ENCODE measurements at places on chromosomes 1 and 21.

GRCh38 chr1:183275322-183275721, 89.3 kb downstream of the LAMC2 start:
- DNase-seq = no peak

DNA sequence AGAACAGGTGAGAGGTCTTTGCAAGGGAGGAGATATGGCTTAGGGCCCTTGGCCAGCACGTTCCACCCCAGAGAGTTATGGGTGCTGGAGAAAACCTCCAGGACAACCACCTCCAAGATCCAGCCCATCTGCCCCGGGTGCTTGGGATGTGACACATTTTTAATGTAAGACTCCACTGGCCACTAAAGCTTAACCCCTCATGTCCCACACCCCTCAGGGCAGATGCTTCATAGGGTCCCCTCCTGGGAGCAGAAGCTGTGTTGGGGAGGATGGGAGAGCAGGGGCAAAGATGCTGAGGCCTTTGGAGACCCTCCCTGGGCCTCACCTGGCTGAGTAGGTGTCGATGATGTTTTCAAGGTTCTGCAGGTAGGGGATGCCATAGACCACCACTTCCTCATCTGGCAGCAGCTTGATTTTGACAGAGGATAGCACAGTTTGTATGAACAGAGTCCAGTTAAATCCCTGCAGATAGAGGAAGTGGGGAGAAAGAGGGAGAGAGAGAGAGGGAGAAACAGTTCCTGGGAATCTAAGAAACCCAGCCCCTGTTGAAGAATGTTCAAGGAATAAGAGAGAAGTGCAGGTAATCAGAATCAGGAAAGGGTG, 11.9 kb downstream of the PRXL2B start:
- DNase-seq = no peak

- DNase-seq = no peak
Measured at GRCh38 chr1:64246294-64246917, 43.0 kb downstream of the UBE2U start.

- DNase-seq = no peak
Measured at GRCh38 chr21:41235201-41235600, 67.2 kb downstream of the BACE2 start.

- DNase-seq = no peak
Measured at GRCh38 chr1:246798606-246799496, 74.6 kb downstream of the SCCPDH start.

- no peak for DNase-seq
Measured at GRCh38 chr21:36247316-36248010, 72.5 kb upstream of the MORC3 start.

- DNase-seq = no peak
Measured at GRCh38 chr1:3656450-3657095, 4.3 kb downstream of the TP73 start.

DNA sequence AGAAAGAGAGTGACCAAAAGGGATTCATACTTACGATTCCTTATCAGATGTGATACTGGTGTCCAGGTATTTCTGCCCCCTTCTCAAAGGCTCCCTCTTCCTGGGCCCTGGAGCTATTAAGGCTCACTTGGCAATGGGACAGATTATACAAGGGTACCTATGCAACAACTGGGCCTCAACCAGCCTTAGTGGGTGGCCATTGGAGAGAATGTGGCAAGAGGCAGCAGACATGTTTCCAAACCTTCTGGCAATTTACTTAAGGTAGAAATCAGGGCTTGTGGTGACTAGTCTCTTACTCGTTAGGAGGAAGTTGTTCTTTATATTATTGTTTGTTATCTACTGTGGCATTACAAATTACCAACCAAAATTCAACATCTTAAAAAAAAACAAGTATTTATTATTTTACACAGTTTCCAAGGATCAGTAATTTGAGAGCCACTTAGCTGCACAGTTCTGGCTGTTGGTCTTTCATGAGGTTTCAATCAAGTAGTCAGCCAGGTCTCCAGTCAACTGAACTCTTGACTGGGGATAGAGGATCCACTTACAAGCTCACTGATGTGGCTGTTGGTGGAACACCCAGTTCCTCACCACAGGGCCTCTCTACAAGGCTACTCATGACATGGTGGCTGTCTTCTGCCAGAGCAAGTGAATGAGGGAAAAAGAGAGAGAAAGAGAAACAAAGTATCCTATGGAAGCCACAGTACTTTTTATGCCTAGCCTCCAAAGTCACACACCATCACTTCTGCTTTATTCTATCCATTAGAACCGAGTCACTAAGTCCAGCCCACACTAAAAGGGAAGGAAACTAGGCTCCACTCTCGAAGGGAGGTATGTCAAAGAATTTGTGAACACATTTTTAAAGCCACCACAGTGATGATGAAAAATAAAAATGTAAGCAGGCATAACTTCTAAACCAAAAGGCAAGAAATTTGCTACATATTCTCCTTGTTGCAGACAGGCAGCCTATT, 10.7 kb downstream of the ZNF648 start:
- no peak for DNase-seq

DNA sequence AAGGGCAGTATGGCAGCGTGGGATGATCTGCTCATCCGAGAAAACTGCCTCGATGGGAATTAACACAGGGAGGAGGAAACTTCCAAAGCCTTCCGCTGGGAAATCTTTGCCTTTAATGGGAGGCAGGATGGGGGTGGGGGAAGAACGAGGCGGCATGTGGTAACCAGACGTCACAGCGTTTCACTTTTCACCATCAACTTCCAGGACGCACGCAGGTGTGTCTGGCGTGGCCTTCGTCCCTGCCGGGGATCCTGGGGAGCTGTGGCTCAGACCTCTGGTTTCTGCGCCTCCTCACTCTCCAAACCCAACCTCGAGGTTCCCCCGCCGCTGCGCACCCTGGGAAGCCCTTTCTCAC, 282 bp downstream of the RSPH1 start:
- DNase-seq = no peak

GRCh38 chr1:181551249-181551648, 67.9 kb downstream of the CACNA1E start:
- DNase-seq = peak; percentile 91

DNA sequence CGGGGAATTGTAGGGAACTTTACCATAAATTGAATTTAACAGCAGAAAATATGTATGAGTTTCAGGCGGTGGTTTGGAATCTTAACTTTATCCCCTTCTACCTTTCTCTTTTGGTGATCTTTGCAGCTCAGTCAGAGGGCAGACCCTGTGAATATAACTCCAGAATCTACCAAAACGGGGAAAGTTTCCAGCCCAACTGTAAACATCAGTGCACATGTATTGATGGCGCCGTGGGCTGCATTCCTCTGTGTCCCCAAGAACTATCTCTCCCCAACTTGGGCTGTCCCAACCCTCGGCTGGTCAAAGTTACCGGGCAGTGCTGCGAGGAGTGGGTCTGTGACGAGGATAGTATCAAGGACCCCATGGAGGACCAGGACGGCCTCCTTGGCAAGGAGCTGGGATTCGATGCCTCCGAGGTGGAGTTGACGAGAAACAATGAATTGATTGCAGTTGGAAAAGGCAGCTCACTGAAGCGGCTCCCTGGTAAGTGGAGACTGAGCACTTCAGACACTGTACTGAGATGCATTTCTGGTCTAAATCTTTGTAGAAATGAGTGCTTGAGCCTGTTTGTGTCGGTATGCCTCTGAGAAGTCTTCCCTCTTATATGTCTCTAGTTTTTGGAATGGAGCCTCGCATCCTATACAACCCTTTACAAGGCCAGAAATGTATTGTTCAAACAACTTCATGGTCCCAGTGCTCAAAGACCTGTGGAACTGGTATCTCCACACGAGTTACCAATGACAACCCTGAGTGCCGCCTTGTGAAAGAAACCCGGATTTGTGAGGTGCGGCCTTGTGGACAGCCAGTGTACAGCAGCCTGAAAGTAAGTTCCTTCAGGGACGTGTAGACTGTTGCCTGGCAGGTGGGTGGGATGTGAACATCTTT, 1.5 kb downstream of the CCN1 start:
- no peak for DNase-seq

DNA sequence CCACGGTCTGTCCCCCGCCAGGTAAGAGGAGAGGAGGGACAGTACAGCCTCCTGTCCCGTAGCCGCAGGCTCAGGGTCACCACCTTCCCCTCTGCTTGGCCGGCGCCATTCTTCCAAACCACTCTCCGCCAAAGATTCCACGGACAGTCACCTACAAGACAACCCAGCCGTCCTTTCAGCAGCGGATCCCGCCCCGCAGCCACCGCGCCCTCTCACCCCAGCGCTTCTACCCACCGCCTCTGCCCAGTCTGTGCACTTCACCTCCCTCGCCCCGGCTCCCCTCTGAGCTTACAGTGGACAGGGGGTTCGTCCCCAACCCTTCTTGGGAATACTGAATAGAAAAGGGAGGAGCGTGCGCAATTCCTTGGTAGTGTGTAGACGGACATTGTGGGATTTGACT, 319.6 kb downstream of the FAM72C start:
- DNase-seq = no peak

DNA sequence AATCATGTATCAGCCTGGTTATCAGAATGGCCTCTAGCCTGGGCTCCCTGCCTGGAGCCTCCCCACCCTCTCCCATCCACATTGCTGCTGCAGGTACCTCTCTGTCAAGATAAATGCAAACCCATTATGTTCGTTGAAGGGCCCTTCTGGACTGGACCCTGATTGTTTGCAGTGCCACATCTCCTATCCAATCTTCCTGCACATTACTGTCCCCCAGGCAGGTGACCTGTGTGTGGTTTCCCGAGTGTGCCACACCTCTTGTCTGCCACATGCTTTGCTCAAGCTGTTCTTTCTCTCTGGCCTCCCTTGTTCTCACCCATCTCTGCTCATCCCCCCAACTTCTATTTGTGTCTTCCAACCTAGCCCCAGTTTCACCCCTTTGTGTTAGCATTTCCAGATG, 32.4 kb downstream of the IER5 start:
- DNase-seq = no peak

DNA sequence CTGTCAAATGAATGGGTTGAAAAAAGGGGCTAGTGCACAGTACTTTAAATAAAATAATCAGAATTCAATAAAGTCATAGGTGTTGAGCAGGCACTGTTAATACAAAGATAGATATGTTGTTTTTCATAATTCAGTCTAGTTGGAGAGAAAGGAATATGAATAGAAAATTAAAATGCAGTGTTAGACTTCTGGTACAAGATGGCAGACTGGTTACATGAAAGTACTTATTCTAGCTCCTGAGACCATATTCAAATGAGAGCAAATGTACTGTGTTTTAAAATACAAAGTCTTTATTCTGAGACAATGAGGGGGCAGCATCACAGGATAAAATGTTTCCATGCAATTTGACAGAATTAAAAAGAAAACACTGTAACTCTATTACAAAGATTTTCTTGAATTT, 542.1 kb downstream of the COL11A1 start:
- DNase-seq = no peak

- no peak for DNase-seq
Measured at GRCh38 chr1:53860967-53861411, 22.9 kb upstream of the NDC1 start.

DNA sequence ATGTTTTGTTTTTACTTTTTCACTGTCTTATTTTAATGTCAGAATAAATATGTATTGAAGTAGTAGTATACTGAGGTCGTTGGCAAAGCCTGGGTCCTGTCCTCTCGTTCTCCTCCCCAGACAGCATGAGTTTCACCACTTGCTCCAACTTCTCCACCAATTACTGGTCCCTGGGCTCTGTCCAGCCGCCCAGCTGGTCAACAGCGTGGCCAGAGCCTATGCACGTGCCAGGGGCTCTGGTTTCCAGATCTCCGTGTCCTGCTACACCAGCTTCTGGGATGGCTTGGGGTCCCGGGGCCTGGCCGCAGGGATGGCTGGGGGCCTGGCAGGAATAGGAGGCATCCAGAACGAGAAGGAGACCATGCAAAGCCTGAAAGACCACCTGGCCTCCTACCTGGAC, 19.3 kb downstream of the PTPN14 start:
- no peak for DNase-seq

GRCh38 chr1:203308328-203308922, 3.1 kb downstream of the BTG2 start:
- no peak for DNase-seq

- DNase-seq = no peak
Measured at GRCh38 chr1:220698607-220699016, 8.4 kb downstream of the C1orf115 start.

- DNase-seq = no peak
Measured at GRCh38 chr1:84283381-84283780, 18.1 kb upstream of the SAMD13 start.

- DNase-seq = no peak
Measured at GRCh38 chr21:45889256-45889655, 92.3 kb upstream of the COL6A1 start.

DNA sequence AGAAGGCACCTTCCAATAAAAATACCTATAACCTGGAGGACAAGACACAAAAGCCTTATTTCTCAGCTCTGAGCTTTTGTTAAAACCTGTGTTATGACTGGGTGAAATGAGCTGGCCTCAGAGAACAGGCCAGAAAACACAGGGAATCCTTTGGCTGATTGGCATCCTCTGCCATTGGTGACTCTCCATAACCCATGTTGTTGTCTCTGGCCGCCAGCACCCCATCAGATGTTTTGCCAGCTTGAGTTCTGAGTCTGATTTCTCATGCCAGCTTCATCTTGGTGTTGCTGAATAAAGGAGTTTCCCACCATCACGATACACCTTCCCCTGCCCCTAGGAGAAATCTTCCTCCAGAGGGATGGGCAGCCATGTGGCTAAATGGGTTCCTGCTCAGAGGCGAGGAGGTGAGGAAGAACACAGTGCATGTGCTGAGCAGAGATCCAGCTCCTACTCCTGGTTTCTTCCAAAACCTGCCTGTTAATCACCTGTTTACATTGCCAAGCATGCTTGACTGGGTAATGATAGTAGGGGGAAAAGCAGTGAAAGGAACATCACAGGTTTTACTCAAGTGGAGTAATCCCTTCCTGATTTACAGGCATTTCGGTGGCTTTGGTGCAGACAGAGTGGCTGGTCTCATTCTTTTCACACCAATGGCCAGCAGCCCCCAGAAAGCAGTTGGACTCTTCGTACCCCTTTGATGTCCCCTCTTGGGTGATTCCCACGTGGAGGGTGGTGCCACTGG, 109.8 kb downstream of the ROR1 start:
- no peak for DNase-seq

DNA sequence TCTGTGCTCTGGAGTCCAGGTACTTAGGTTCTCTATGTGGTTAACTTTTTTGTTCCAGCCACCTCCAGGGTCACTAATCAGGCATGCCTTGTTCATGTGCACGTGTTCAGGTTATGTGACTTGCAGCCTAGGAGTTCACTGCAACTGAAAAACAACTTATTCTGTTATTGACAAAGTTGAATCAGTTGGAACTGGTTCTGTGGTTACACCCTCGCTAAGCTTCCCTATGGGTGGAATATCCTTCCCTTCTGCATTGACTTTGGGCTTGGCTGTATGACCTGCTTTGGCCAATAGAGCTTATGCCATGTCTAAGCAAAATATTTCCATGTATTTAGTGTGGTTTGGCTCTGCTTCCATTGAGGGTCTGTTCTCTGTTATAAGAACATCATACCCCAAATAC, 66.0 kb upstream of the DNAH14 start:
- no peak for DNase-seq

GRCh38 chr1:167360120-167360519, 139.4 kb downstream of the POU2F1 start:
- no peak for DNase-seq

GRCh38 chr1:52767596-52768280, 41.5 kb downstream of the ZYG11B start:
- no peak for DNase-seq

All from caudate nucleus (tissue), 63 donors.